ENCODE measurements at places on chromosomes 11 and 22. TPM values are rescaled to one million over a fixed set of nuclear protein-coding genes. Genes with fewer than 3 reads are reported as not detected.

The MS4A4E gene
- not detected for total RNA-seq

The HPX gene
- 0.55 TPM for total RNA-seq

The OLFML1 gene
- total RNA-seq, result not detected

The GPHA2 gene
- not detected for total RNA-seq

The TOMT gene
- not detected for total RNA-seq

The CXCR5 gene
- total RNA-seq, result 9.3 TPM

The P2RY6 gene
- total RNA-seq, result not detected

The TMEM135 gene
- 24.0 TPM for total RNA-seq

The OR5B21 gene
- 0.66 TPM for total RNA-seq

The LRRN4CL gene
- 0.49 TPM for total RNA-seq

Data from activated naive CD4-positive, alpha-beta T cell treated with anti-CD3 and anti-CD28 coated beads, Interleukin-2, amount 50 U/mL, for 72 hours (primary cell).